ENCODE measurements at places on chromosomes 1 and 21.

- DNase-seq = no peak
These were observed 52.4 kb downstream of the NAV1 start for GRCh38 chr1:201591348-201591747.

DNA sequence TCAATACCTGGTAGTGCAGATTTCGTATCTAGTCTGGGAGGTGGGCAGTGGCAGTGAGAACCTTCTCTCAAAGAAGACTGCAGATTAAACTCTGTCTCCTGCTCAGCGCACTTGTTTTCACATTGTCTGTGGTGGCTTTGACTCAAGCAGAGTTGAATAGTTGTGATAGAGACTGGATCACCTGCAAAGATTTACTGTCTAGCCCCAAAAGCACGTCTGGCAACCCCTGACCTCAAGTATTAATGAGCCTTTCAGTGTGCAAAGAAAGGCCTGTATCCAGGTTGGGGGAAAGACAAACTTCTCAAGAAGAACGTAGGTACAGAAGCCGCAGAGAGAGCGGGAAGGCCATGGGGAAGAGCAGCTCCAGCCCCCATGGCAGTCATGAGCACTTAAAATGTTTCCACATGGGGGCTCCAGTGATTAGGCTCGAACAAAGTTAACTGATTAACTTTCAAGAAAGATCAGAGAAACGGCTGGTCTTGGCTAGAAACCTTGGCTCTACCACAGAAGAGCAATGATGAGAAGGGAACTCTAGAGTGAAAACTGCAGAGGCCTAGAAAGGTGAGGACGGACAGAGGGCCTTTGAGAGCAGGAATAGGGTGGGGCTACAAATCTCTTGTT is 15.2 kb downstream of the HENMT1 start:
- DNase-seq = no peak

- DNase-seq = no peak
These were observed 18.2 kb downstream of the SCCPDH start for GRCh38 chr1:246742396-246742795.

- no peak for DNase-seq
These were observed 4.7 kb upstream of the TINAGL1 start for GRCh38 chr1:31571340-31572295.

DNA sequence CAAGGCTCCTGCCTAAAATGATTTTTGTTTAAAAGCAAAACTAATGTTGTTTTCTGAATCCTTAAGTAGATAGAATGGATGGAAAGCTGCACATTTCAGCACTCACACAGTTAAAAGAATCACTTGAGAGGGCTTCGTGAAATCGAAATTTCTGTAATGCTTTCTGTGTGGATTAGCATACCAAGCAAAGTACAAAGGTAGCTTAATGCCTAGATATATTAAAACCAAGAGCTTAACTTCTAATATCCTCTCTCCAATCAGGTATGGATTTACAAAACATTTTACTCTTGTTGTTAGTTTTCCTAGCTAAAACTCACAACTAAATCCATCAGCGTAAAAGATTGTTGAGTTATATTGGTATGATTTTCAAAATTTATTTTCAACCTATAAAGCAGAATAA is 378.8 kb upstream of the PRMT6 start:
- no peak for DNase-seq

- DNase-seq = no peak
These were observed 20.0 kb upstream of the EPHA2 start for GRCh38 chr1:16175610-16176553.

DNA sequence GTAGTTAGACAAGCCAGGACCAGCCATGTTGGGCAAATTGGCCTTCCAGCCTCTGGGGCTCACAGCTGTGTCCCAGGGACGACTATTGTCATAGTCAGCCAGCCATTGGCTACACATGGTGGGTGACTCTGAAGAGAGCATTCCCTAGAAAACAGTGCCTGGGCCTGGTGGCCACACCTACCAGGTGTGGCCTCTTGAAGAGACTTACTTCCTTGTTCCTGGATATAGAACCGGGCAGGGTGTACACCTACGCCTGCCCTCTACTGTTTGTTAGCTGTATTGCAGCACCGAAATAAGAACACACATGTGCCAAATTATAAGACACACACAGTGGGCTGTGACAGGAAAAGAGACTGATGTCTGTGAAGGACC is 134.6 kb upstream of the ARHGEF16 start:
- no peak for DNase-seq

- DNase-seq = no peak
These were observed 19.3 kb upstream of the ACTA1 start for GRCh38 chr1:229452956-229453801.

DNA sequence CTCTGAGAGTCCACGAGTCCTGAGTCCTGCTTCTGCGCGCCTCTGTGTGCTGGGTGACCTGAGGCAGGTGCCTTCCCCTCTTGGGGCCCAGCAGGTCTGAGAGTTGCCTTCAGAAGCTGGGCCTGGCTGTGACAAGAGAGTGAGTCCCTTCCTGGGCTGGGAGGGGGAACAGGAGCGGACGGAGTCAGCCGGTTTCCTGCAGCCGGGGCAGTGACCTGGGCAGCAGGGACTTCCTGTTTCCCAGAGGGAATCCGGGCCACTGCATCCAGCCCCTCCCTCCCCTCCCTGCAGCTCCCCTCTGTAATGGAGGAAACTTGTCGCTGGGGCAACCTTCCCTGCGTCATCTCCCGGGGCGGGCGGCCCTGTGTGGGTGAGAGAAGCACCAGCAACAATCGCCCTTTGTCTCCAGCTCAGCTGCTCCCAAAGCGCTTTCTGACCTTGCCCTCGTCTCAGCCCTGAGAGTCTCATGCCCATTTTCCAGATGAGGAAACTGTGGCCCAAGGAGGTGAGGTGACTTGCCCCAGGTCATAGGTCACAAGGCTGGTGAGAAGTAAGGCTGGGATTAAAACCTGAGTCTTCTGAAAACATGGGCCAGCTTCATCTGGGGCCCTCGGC is 61.1 kb downstream of the SDC3 start:
- no peak for DNase-seq

DNA sequence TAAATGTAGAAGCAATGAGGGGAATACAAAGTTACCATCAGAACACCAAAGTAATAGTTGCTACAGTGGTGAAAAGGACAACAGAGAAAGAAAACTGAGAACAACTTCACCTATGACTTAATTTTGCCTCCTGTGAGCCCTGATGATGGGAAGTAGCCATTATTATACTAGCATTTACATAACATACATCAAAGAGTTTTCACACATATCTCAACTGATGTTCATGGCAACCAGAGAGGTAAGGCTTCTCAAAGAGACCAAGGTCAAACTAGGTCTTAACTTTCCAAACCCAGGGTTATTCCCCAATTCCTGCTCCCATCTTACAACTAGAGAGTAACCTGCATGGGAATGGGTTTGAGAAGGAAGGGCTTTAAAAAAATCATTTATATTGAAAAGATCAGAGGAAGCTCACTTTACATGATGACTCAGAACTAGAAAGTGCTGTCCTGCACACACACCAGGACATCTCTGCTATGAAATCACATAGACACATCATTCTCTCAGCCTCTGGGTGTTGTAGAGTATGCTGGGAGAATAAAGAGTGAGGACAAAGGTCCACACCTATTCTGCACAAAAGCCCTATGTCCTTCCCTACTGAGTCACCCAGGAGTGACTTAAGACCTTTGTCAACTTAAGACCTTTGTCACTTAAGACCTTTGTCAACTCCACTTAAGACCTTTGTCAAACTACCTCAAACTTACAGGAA is 179.7 kb downstream of the TNFSF18 start:
- DNase-seq = no peak

DNA sequence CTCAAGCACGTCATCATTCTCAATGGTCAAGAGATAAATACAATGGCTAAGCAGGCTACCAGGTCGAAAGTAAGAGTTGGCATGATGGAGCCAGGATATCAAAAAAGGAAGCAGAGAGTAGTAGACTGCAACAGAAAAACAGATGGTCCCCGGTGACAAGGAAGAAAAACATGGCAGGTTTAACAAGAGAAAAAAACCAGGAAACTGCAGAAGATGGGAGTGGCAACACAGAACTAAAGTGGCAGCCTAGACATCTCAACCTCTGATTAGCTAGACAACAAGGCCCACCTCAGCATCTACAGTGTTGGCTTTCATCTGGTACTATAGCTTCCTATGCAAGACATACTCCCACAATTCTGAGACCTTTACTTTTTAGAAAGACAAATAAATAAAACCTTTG is 3.1 kb downstream of the UBR4 start:
- DNase-seq = no peak

GRCh38 chr1:56533197-56533596 is 46.2 kb downstream of the PLPP3 start:
- DNase-seq = no peak

GRCh38 chr1:216119600-216119999 is 303.6 kb downstream of the USH2A start:
- DNase-seq = no peak

DNA sequence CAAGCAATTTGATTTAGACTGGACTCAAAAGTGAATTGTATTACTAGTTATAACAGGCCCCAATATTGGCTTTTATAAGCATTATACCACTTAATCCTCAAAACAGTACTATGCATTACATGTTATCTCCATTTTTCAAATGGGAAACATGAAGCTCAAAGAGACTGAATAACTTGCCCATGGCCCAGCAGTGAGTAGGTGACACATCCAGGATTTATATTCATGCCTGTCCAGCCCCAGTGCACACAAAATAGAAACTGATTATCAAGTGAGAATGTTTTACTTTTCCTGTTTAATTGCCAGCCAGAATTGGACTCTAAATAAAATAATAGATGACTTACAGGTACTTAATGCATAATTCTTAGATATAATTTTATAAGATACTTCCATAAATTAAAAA is 82.9 kb downstream of the NIBAN1 start:
- no peak for DNase-seq

- DNase-seq = no peak
These were observed 99.5 kb downstream of the C4BPA start for GRCh38 chr1:207203541-207203940.

- no peak for DNase-seq
These were observed 1.1 kb upstream of the FABP3 start for GRCh38 chr1:31373897-31374486.

DNA sequence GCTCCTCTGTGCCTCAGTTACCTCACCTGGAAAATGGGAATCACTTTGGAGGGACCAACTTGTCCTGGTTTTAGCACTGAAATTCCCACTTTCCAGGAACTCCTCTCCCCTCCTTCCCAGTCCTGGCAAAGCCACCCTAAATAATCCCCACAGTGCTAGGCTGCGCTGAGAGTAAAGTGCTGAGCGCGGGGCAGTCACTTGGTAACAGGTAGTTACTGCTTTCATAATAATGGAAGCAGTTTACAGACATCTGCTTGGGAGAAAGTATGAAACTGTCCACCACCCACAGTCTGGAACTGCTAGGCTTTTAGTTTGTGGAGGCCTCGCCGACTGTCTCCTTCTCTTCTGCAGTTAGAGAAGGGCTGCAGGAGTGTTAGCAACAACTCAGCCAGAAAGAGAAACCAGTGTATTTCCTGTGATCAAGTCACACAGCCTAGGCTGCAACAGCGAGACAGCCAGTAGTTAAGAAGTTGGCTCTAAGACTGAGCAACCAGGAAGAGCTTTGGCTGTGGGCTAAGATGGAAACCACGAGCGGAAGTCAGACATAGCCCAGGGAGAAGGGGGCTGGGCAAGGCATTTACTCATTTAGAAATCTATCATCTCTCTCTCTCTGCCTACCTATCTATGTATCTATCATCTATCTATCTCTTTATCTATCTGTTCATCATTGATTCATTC is 30.8 kb upstream of the ABCG1 start:
- peak; percentile 74 for DNase-seq

GRCh38 chr1:182699393-182700350 is 15.3 kb upstream of the RGS8 start:
- DNase-seq = no peak

DNA sequence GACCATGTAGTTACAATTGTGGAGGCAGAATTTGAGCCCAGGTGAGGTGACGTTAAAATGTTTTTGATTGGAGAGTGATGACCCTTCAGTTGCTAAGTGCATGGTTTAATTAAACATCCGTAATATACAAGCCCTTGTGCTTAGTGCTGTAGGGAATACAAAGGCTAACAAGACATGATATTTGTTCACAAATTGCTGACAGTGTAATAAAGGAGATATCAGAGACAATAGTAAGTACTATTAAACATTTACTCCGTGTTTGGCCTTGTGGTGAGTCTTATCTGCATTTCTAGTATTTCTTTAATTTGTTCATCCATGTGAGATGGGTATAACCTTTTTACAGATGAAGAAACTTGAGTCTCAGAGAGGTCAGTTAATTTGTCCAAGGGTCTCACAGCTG is 37.9 kb downstream of the RLF start:
- no peak for DNase-seq

Data from activated CD8-positive, alpha-beta memory T cell treated with anti-CD3 and anti-CD28 coated beads, Interleukin-2, amount 50 U/mL, for 4 hours (primary cell).